ENCODE measurements at places on chromosomes 7 and 10.

DNA sequence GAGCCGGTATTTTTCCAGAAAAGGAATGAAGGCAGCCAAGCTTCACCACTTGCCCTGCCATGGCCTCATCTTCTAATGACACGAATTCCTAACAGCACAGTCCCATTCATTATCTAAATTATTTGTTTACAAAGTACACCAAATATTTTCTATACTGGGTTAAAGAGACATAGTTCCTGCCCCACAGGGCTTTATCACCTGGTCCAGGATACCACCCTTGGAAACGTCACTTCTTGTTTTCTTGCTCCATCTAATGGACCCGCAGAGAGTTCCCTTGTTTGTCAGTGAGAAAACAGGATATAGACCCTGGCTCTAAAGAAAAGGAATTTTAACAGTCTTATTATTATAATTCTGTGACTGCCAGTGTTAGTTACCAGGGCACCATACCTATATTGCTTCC, 1165.4 kb downstream of the GATA3 start:
- no peak for DNase-seq

- no peak for DNase-seq
Observed at GRCh38 chr7:112866424-112866823, 76.2 kb upstream of the TMEM168 start.

- no peak for DNase-seq
Observed at GRCh38 chr10:19977097-19977521, 160.9 kb downstream of the PLXDC2 start.

GRCh38 chr10:70190581-70190980, 20.3 kb upstream of the SAR1A start:
- no peak for DNase-seq

DNA sequence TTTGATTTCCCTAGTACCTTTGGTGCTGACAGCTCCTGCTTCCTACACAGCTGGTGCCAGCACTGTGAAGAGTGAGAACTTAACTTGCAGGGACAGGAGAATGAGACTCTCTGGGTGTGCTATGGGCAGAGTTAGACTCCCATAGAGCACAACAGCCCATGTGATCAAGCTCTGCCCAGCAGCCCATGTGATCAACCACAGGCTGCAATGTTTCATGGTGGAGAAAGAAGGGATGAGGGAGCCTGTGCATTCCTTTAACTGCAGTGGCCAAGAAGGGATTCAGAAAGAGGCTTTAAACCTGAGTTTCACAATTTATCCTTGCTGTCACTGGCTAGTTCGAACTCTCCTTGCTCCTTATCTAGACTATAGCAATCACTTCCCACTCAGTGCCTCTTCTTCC, 10.0 kb upstream of the MEST start:
- DNase-seq = no peak

DNA sequence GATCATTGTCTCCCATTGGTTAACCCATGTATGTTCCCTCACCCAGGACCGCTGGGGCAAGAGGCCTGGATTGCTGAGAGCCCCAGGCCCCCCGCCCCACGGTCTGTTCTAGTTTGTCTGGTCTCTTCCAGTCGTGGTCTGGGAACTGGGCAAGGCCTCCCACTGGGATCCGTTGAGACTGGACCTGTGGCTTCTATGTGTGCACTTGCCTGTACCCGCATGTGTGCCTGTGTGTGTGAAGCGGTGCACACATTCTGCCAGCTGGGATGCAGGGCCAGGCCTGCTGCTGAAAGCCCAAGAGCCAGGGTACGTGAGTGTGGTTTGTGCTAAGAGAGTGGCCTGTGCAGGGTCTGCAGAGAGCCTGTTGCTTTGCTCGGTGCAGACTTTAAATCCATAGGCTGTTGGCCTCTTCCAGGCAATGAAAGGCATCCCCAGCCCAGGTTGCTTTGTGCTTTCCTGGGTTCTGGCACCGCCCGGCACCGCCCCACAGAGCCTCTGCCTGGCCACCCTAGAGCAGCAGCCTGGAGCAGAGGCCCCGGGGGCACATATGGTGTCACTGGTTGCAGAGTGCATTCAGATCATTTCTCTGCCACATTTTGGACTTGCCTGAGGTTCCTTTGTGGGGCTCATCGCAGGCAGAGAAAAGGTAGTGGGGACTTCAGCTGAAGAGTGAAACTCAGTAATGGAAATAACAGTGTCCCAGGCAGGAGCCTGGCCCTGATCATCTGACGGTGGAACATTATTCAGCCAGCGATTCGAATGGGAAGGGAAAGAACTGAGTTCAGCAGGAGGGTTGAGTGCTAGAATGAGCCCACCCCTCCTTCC, 215.5 kb downstream of the GLRX3 start:
- no peak for DNase-seq

- no peak for DNase-seq
Observed at GRCh38 chr7:41711283-41712064, 8.6 kb upstream of the INHBA start.

GRCh38 chr7:72098807-72099580, 313.1 kb downstream of the CALN1 start:
- no peak for DNase-seq

DNA sequence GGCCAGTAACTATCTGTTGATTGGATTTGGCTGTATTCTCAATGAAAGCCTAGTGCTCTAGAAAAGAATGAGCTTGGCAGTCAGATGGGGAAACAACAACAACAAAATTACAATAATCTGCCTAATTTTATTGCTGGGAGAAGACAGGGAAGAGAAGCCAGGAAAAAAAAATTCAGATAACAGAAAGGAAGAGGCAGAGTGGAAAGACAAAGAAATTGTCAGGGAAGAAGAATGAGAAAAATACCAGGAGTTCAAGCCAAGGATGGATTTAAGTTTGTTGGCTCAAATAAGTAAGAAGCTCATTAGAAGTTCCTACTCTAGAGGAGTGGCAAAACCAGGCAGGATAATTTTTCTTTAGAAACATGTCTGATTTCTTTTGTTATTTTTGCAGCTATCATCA, 45.9 kb upstream of the PRKG1 start:
- DNase-seq = no peak

- no peak for DNase-seq
Observed at GRCh38 chr10:124648131-124648475, 96.1 kb downstream of the FAM53B start.

Data from CD4-positive, alpha-beta T cell treated with Interleukin-21 for 1 hour (primary cell).